SJSA1 (cell line): ENCODE measurements at places on chromosomes 13 and 19. TPM values are rescaled to one million over a fixed set of nuclear protein-coding genes. Genes with fewer than 3 reads are reported as not detected.

CBY2 gene
- total RNA-seq = not detected in 2 replicates

ELSPBP1 gene
- total RNA-seq = not detected in 2 replicates

PEAK3 gene
- total RNA-seq = not detected in 2 replicates

BCL2L12 gene
- 9.5 and 16.2 TPM in 2 replicates for total RNA-seq

ZNF793 gene
- total RNA-seq = 0.05 TPM in 1 of 2 replicates, not detected in the other

LRRC8E gene
- 1.9 and 2.1 TPM in 2 replicates for total RNA-seq

PEG3 gene
- total RNA-seq = not detected in 2 replicates

GDF15 gene
- 12.4 and 21.9 TPM in 2 replicates for total RNA-seq

GPR12 gene
- not detected in 2 replicates for total RNA-seq

LRRC63 gene
- not detected in 2 replicates for total RNA-seq

MAP4K1 gene
- not detected in 2 replicates for total RNA-seq

NKPD1 gene
- not detected in 2 replicates for total RNA-seq

GFY gene
- not detected in 2 replicates for total RNA-seq

TUBB4A gene
- not detected in 2 replicates for total RNA-seq

NTF4 gene
- total RNA-seq = not detected in 2 replicates

KIR2DL4 gene
- not detected in 2 replicates for total RNA-seq

ZNF460 gene
- 39.0 and 39.5 TPM in 2 replicates for total RNA-seq

ARMC6 gene
- 54.9 and 59.9 TPM in 2 replicates for total RNA-seq

PLPPR3 gene
- total RNA-seq = 1.1 and 2.3 TPM in 2 replicates

FGF22 gene
- total RNA-seq = 0.13 TPM in 1 of 2 replicates, not detected in the other

KLHL1 gene
- not detected in 2 replicates for total RNA-seq

EVI5L gene
- 15.6 and 16.3 TPM in 2 replicates for total RNA-seq

ZIC5 gene
- not detected in 2 replicates for total RNA-seq

KLF1 gene
- total RNA-seq = not detected in 2 replicates

GSX1 gene
- total RNA-seq = not detected in 2 replicates

PTH2 gene
- not detected in 2 replicates for total RNA-seq

LRRC25 gene
- not detected in 2 replicates for total RNA-seq

PRTN3 gene
- not detected in 2 replicates for total RNA-seq

TPTE2 gene
- total RNA-seq = not detected in 2 replicates

RABAC1 gene
- 115 and 161 TPM in 2 replicates for total RNA-seq

FFAR3 gene
- not detected in 2 replicates for total RNA-seq

CYP4F2 gene
- not detected in 2 replicates for total RNA-seq

IFNL4 gene
- total RNA-seq = not detected in 2 replicates

SYDE1 gene
- 117 and 118 TPM in 2 replicates for total RNA-seq

HCN2 gene
- 2.2 and 4.3 TPM in 2 replicates for total RNA-seq

PLK5 gene
- not detected in 2 replicates for total RNA-seq

FCHO1 gene
- 0.63 TPM in 1 of 2 replicates, not detected in the other for total RNA-seq

LILRA5 gene
- not detected in 2 replicates for total RNA-seq

IRGC gene
- total RNA-seq = not detected in 2 replicates

MBD3L3 gene
- total RNA-seq = not detected in 2 replicates

TNFRSF19 gene
- 0.03 TPM in 1 of 2 replicates, not detected in the other for total RNA-seq

IL17D gene
- total RNA-seq = 2.5 and 4.3 TPM in 2 replicates

TEX101 gene
- not detected in 2 replicates for total RNA-seq

MBD3L2 gene
- total RNA-seq = not detected in 2 replicates

MAST1 gene
- total RNA-seq = not detected in 2 replicates

JAK3 gene
- 5.4 and 6.9 TPM in 2 replicates for total RNA-seq

DMKN gene
- not detected in 2 replicates for total RNA-seq

USHBP1 gene
- total RNA-seq = not detected in 2 replicates
